Endodermal cell (in vitro differentiated cells): ENCODE measurements at places on chromosomes 1 and 21.

DNA sequence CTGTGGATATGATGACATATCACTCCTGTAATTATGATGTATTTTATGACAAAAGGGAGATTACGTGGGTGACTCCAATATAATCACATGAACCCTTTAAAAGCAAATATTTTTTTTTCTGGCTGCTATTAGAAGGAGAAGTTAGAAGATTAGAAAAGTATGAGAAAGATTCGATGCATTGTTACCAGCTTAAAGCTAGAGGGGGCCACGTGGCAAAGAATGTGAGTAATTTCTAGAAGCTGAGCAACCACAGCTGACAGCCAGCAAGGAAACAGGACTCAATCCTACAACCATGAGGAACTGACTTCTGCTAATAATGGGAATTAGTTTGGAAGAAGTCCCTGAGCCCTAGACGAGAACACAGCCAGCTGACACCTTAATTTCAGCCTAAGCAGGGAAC lies 56.3 kb upstream of the C1orf87 start:
- no peak for DNase-seq

DNA sequence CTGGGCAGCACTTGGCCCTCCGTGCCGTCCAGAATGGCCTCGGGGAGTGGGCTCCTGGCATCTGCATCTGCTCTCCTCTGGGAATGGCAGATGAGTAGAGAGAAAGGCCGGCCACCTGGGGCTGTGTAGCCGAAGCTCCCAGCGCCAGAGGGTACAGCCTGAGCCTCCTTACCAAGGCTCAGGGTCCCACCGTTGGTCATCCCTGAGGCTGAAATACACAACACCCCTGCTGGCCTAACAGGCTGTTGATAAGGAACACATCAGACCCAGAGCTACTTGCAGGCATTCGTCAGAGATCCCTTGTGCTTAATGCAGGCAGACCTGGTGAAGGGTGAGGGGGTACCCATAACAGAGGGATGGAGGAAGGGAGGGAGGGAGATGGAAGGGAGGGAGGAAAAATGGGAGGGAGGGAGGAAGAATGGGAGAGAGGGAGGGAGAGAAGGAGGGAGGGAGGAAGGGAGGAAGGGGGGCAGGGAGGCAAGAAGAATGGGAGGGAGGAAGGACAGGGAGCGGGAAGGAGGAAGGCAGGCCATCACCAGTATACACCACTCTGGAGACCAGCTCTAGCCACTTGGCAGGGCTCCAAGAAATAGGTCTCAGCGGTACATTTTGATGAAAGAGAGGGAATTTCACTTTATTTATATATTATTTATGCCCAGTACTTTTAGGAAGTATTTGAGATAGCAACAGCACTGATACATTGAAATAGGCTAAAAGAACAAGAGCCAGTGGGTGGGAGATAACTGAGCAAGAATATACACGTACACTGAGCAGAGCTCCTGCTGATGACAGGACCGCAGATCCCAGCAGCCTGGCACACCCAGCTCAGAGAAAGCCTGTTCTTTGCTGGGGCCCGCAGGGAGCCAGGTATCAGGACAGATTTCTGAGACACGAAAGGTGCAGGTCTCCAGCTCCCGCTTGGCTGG lies 315.0 kb upstream of the VAMP3 start:
- DNase-seq: peak; percentile 54

- DNase-seq: no peak
Observed at GRCh38 chr1:109657395-109657794, 1.5 kb downstream of the GSTM4 start.

DNA sequence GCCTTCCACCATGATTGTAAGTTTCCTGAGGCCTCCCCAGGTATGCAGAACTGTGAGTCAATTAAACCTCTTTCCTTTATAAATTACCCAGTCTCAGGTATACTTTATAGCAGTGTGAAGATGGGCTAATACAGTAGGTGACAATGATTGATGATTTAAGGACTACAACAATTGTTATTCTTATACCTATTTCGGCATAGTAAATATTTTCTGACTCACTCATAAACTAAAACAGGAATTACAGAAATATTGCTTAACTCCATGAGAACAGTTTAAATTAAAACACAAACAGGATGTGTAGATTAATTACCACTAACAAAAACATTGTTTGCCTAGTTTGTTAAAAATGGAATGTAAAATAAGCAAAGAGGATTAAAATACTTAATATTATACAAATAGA lies 839.9 kb downstream of the LTN1 start:
- no peak for DNase-seq
